ENCODE measurements at places on chromosomes 2 and 18.

- DNase-seq = no peak
These were observed 266.1 kb downstream of the SLC4A3 start for GRCh38 chr2:219893541-219893940.

DNA sequence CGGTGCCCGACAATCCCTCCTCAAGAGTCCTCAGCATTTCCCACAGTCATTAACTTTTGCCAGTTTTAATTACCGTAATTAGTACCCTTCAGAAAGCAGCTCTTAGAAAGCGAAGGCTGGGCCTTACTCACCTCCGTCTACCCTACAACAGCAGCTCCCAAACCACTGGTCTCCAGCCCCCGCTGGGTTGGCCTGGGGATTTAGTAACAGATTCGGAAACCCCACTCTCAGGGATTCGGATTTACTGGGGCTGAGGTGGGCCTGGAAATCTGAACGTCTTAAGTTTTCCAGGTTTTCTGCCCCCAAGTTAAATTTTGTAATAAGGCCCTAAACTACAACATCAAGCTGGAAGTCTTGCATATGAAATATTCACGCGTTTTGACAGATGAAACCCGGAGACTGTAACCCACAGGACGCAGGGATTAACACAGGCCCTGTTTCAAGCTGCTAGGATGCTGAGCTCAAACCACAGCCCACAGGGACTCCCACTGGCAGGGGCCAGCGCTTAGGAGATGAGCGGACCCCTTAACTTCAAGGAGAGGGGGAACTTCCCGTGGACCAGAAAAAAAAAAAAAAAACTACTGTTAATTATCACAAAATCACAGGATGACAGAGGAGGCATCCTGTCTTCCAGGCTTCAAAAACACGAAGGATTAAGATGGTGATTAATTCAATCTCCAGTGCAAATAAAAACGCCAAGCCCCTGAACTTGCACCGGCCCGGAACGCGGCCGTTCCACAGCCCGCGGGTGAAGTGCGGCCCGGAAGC is 985 bp downstream of the ILKAP start:
- DNase-seq = no peak

DNA sequence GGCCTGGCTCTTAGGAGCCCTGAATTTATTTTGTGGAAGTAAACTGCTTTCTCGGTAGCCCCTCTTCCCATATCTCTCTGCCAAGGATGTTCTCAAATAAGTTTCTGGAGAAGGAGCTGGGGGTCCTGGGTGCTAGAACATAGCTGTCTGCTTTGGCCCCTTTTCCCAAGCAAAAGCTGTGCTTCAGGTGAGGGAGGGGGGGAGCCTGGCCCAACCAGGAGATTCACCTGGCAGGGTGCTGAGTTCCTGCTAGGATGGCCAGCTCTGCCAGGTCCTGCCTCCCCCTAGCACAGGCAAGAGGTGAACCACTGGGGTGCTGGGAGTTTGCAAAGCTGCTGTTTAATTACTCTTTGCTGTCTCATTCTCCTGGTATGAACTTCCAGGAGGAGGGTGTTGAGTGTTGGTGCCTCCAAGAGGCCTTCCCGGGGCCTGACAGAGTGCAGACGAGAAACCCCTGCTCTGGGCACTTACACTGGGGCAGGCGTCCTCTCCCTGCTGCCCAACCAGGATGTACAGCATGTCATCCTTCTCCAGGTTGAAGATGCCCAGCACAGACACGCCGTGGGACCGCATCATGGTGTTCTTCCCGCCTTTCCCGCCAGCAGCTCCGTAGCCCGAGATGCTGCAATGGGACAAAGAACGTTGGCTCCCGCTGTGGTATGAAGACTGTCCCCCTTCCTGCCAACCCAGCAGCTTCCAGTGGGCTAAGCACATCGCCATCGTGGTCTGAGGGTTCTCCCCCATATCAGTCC is 124.2 kb downstream of the CLIP4 start:
- no peak for DNase-seq

- no peak for DNase-seq
These were observed 30.4 kb downstream of the TMEM178A start for GRCh38 chr2:39696101-39696553.

DNA sequence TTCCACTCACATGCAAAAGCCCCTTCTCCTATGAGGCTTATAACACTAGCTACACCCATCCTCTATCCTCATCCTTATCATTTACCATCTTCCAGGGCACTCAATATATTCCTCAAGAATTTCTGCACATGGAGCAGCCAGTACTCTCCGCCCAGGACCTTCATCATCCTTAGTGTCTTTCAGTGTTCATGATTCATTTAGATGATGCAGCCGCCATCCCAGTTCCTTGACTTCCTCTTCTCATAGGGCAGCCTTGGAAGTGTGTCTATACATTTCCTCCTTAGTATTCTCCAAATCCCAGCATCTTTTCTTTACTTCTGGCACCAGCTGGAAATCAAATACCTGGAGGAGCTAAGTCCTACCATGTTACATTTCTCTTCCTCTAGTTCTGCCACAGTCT is 3.0 kb upstream of the ITSN2 start:
- DNase-seq = no peak

DNA sequence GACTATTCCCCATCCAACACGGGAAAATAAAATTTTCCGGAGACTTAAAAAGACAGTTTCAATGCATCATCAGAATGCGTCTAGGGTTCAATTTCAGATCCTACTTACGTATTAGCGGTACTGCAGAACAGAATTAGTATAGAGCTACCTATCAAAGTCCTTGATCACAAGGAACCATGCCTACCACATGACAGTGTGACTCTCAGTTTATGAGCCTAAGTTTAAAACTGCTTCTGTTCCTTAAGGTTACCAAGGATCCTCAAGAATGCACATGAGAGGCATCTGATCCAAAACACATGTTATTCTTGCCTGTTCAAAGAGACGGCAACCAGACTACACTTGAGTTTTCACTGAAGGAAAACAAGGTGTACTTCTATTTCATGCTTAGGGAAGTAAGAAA is 369.7 kb downstream of the EPHA4 start:
- no peak for DNase-seq

All from caudate nucleus (tissue), 63 donors.